Memory B cell (primary cell): ENCODE measurements at places on chromosomes 2 and 18.

DNA sequence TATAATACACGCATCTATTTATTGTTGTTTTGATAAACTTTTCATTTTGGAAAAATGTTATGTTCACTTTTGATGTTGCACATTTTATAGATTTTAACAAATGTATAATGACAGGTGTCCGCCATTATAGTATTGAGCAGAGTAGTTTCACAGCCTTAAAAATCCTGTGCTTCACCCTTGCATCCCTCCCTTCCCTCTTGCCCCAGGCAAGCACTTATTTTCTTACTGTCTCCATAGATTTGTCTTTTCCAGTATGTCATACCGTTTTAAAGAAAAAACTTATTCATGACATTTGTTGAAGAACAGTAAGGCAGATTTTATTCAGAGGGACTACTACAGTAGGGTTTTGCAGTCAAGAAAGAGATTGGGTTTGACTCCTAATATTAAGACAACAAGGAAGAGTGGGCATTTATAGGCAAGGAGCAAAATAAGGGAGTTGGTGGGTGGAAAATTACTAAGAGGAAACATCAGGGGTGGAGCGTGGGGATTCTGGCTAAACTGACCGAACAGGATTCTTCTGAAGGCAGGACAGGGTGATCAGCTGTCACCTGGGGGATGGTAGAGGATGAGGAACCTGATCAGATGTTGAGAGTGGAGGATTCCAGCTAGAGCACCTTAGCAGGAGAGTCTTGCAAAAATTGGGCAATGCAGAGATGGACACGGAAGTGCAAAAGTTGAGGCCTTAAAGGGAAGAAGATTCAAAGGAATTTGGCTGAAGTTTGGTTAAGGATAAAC lies 108.8 kb downstream of the NCK2 start:
- DNase-seq, result no peak

- DNase-seq, result no peak
These were observed 79.8 kb upstream of the RNF152 start for GRCh38 chr18:61972389-61973264.

DNA sequence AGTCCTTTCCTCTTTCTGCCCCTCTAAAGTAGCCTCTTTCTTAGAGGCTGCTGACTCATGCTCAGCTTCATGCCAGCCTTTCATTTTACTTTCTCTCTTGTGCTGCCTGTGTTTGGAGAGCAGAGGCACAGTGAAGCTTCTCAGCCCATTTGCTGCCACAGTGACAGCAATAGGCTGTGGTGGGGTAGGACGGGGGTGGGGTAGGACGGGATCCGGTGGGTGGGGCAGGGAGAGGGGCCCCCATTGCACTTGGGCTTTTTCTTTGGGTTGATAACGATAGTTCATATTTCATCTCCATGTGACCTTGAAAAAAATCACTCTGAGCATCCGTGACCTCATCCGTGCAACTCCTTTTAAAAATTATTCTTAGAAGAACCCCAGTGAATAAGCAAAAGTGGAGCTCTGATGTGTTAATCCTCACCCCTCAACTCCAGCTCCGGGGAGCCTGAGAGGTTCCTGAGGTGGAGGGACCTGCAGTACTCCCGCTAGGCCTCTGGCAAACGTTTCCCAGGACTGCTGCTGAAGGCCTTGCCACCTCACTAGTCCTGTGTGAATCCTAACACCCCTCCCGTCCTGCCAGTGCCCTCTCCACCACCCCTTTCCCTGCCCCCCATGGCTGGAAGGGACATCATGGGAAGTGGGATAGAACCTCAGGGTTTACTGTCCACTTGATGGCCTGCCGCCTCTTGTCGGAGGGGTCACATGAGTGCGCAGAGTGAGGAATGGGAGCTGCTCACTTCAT lies 70.8 kb downstream of the INPP4A start:
- DNase-seq, result no peak

GRCh38 chr2:230227216-230227615 lies 1.7 kb downstream of the SP140 start:
- no peak for DNase-seq
